CD4-positive, alpha-beta T cell treated with Interleukin-21 for 1 hour (primary cell): ENCODE measurements at places on chromosomes 13 and 19.

DNA sequence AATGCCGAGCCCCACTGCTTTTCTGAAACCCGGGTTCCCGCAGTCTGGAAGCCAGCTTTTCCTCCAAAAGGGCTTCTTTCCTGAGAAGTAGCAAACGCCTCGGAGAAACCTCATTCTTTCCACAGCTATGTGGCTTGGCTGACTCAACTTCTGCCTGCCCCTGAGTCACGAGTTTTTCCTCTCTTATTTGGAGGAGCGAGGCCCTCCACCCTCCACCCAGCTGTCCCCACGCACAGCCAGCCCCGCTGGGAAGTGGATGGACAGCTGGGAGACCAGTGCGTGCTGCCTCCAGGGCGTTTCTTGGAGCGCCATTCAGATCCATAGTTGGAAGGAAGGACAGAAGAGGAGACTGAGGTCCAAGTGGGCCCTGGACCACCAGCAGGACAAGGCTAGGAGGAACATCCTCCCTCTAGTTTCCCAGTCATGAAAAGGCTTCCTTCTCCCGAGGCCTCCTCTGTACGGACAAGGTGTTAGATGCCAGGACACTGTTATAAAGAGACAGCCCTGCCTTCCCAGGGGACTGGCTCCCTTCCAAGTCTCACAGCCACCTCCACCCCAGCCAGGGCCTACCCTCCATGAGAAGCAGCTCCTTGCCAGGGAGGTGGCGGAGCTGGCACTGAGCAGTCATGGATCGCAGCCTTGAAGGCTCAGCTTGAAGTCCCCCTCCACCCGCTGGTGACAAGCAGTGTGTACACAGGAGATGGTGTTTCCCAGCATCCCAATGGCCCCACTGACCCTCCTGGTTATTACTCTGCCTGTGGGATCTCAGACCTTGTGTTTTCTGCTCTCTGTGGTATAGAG is 2.5 kb upstream of the PLEKHF1 start:
- DNase-seq: no peak

DNA sequence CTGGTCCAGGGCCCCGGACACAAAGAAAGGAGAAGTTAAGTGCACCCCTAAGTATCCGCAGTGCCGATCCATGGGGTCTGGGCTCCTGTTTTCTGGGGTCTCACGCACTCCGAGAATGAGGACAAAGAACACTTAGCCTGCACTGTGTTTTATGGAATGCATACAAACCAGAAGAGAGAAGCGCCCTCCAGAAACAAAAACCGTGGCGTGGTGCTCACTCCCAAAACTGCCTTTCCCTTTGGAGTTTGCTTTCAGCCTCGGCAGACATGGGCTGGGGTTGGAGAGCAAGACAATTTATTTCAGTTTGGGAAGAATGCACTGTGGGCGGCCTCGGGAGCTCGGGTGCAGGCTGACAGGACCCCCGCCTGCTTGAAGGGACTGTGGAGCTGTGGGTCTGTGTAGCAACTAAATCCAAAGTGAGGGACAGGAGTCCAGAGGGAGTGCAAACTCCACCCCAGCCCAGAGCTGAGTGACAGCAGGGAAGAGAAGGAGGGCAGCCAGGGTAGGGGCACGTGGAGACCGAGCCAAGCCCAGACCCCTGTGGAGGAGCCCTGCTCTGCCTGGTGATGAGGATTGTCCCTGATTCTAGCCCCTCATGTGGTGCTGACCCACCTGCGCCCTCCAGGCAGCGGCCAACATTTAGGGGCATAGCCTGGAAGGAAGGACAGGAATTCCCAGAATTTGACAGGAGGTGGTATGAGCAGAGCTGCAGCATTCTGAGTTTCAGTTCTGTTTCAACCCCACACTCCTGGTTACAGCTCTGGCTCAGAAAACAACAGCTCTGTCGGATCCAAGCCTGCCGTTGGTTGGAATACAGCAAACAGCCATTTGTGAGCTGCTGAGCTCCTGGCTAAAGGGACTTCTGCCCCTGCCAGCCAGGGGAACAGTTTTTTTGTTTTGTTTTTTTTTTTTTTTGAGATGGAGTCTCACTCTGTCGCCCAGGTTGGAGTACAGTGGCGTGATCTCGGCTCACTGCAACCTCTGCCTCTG is 37.8 kb upstream of the POP4 start:
- DNase-seq: no peak

DNA sequence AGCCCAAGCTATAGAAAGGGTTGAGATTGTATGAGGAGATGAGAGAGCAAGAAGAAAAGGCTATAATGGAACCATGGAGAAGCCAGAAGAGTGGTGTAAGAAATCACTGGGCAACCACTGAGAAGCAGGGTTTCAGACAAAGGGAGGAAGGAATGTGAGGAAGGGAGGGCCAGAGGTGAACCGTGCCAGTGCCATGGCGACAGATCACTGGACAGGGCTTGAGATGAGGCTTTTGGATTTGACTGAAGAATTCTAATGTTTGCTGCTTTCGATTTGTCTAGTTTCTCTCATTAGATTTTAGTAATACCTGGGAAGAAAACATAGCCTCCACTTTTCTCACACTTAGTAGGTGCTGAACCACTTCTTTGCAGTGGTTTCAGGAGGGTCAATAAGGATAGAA is 6.3 kb upstream of the GPR183 start:
- DNase-seq: no peak

DNA sequence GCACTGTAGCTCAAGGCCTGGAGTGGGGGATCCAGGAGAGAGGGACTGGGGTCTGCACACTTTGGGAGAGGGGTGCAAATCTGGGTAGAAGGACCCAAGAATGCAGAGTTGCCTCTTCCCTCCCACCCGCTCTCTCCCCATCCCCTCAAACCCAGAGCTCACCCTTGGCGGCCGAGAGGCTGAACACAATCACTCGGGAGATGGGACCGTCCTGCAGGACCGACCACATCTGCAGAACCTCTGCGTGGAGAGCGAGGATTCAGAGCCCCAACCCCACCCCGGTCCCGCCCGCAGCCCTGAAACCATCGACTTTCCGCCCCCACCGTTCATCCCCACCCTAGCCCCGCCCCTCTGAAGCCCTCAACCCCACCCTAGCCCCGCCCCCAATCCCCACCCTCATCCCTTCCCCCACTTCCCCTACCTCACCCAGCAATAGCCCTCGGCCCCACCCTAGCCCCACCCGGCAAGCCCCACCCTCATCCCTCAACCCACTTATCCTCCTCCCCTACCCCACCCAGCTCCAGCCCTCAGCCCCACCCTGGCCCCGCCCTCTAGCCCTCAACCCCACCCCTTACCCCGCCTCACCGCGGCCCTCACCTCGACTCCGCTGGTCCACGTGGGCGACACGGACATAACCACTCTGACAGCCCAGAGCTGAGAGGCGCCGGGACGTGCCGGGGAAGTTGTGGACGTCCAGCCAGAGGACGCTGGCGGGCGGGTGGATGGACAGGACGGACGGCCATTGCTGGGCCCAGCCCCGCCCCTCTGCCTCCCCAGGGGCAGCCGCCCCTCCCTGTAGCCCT is 4.1 kb downstream of the KPTN start:
- no peak for DNase-seq

GRCh38 chr13:88014527-88014926 is 343.4 kb downstream of the SLITRK5 start:
- no peak for DNase-seq

- no peak for DNase-seq
These were observed 342 bp downstream of the DDX49 start for GRCh38 chr19:18919900-18920214.

DNA sequence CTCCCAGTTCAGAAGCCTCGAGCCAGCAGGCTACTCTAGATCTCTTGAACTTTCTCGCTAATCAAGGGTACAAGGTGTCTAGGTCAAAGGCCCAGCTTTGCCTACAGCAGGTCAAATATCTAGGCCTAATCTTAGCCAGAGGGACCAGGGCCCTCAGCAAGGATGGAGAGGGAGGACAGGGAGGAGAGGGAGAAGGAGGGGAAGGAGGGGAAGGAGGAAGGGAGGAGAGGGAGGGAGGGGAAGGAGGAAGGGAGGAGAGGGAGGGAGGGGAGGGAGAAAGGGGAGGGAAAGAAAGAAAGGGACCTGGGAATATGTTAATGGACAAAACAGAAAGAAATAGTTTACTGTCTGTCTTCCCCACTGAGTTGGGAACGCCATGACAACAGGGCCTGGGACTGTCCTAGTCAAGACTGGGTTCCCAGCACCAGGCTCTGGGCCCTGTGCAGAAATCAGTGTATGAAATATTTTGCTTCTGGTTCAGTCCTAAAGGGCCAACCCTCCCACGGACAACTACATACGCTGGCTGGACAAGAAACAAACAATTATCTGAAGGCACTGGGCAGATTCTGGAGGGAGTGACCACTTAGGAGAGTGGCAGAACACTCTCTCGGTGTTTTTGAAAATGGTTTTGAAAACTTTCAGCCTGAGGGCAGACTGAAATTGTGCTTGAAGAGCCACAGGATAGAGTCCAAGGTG is 4.6 kb downstream of the ECH1 start:
- DNase-seq: no peak

GRCh38 chr19:45191375-45191774 is 12.8 kb downstream of the BLOC1S3 start:
- no peak for DNase-seq

DNA sequence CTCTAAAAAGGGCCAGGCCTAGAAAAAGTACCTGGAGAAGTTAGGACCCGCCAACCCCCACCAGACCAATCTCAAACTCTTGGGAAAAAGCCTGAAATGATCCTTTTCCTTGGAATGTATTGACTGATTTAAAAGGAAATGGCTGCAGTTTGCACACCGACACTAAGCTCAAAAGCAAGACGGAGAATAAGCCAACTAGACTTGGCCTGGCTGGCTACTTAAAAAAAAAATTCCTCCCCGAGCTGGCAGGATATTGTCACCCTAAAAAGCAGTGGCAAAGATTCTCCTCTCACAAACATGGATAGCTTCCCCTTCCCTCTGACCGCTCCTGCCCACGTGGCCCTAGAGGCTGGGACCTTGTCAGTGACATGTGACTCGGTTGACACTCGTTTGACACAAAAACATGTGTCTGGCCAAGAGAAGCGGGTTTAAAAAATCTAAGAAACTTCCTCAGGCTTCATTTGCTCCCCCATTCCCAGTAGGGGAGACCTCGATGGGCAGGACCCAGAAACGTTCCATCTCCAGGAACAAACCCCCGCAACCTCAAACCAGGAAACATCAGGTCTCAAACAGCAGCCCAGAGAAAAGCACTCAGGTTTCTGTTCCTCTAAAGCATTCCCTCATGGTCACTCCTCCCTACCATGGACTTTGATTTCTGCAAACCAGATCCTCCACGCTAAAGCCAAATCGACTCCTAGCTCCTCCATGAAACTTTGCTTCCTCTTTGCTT is 1.3 kb downstream of the RFX1 start:
- no peak for DNase-seq

DNA sequence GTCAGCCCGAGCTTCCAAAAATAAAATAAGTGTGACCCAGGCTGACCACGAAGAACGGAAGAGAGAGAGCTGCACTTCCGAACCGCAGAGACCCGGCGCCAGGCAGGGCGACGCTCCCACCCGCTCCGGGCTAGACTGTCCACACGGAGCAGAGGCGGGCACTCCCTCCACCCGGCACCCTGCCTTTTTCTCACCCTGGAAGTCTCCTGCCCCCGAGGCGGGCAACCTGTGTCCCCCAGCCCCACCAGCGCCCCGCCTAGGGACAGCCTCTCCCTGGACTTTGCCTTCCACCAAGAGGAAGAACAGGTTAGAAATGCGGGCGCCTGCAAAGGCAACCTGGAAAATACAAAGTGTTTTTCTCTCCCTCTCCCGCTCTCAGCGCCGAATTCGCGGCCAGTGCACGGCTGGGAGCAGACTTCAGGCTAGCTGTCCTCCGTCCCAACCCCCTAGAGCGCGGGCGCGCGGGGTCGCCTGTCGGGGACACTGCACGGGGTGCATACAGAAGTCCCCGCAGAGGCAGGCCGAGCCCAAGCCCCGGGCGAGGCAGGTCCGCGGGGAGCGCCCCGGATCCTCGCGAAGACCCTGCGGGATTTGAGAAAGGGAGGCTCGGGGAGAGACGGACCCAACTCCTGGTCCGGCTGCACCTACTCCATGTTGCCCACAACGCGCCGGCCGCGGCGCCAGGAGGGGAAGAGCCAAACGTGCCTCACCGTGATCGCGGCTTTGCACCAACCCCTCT is 845 bp downstream of the SPRY2 start:
- no peak for DNase-seq

- DNase-seq: no peak
These were observed 175.2 kb downstream of the PAN3 start for GRCh38 chr13:28313579-28313978.

GRCh38 chr13:31204592-31204991 is 4.8 kb downstream of the B3GLCT start:
- DNase-seq: no peak

DNA sequence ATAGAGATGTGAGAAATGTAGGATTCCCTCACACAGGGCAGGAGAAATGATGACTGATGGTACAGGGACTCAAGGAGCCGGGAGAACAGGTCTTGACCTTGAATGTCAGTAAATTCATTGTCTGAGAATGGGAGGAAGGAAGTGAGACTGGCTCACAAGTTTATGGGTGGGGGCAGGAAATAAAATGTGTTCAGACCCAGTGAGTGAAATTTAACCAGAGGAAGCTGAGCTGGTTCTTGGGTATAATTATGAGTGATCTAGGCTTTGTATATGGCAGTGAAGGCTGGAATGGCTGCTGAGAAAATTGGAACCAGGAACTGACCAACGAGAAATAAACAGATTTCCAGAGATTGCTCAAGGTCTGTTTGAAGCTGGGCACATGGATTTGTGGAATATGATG is 6.3 kb upstream of the IGSF23 start:
- no peak for DNase-seq

GRCh38 chr19:39030854-39031367 is 1.4 kb downstream of the FBXO27 start:
- no peak for DNase-seq

DNA sequence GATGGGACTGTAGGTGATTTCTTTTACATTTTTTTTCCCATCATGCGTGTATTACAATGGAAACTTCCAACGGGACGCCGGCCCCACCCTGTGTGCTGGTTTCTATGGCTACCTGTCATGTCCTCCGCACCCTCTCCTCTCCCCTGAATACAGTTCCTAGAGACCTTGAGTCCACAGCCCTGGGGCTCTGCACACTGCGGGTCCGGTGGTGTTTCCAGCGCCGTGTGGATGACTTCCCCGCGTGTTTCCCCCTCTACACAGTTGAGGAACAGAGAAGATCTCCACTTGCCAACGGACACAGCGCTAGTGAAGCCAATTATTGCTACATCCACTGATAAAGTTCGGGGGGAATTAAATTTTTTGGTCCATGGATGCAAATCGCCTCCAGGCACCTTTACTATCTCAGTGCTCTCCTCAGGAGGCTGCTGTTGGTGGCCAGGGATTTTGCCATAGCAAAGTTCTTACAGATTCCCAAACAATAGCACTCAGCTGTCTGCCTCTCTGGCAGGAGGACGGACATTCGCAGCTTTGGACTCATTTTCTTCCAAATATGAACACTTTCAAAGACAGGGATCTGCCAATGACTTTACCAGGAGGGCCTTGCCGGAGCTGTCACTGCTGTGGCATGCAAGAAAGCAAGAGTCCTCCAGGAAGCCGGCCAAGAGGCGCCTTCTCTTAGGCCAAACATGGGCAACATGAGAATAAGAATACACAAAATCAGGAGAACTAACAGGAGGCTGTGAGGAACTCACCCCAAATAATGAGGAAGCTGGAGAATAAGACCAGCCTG is 39.3 kb upstream of the GAS6 start:
- DNase-seq: no peak
